ENCODE measurements at places on chromosomes 5 and 9.

- no peak for DNase-seq
These were observed 291.9 kb upstream of the PDE4D start for GRCh38 chr5:60185231-60186099.

GRCh38 chr9:91945277-91946085 is 4.5 kb downstream of the ROR2 start:
- no peak for DNase-seq

DNA sequence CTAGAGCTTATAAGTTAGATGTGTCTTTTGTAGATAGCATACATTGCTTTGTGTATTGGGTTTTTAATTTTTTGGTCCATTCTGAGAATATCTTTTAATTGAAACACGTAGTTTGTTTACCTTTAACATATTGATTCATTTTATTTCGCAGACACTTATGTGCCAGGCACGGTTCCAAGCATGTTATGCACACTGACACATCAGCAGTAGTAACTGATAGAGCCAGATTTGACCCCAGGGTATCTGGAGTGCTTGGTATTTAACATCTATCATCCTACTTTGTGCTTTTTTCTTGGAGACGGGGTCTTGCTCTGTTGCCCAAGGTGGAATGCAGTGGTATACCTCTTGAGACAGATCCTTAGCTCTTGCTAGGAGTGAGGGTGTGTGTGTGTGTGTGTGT is 71.9 kb downstream of the USP20 start:
- DNase-seq: no peak

DNA sequence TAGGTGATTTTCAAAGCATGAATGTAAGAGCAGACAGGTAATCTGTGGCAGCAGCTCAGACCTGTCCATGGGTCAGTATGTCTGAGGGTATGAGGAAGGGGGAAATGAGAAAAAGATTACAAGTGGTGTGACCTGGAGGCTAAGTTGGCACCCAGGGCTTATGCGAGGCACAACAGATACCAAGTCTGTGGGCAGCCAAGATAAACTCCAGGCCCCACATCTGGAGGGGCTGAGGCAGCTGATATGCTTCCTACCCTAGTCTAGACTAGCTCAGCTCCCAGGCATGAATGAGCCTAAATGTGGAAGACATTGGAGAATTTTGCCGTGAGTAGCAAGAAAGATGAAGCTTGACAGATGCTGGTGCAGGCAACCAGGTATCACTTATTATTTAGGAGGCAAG is 151.7 kb downstream of the PIK3R1 start:
- no peak for DNase-seq

- DNase-seq: no peak
These were observed 35.2 kb downstream of the MACIR start for GRCh38 chr5:103293719-103294118.

DNA sequence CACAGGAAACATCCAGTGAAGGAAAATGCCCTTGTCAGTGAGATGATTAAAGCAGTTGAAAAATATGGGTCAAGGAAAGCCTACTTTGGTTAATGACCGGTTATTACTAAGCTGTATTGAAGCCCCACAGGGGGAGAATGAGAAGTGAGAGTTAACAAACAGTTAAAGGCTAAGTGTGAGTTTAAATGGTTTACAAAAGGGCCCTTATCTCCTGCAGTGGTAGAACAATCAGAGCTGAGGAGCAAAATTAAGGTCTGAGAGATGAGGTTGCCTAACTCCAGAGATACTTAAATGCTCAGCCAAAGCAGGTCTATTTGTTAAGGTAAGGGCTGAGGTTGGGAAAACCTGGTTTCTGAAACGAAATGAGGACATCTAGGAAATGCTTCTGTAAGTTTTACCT is 75.1 kb upstream of the FER start:
- DNase-seq: no peak

- DNase-seq: no peak
These were observed 19.1 kb downstream of the FAM81B start for GRCh38 chr5:95410279-95410678.

GRCh38 chr5:145908206-145908960 is 28.0 kb upstream of the SH3RF2 start:
- no peak for DNase-seq

DNA sequence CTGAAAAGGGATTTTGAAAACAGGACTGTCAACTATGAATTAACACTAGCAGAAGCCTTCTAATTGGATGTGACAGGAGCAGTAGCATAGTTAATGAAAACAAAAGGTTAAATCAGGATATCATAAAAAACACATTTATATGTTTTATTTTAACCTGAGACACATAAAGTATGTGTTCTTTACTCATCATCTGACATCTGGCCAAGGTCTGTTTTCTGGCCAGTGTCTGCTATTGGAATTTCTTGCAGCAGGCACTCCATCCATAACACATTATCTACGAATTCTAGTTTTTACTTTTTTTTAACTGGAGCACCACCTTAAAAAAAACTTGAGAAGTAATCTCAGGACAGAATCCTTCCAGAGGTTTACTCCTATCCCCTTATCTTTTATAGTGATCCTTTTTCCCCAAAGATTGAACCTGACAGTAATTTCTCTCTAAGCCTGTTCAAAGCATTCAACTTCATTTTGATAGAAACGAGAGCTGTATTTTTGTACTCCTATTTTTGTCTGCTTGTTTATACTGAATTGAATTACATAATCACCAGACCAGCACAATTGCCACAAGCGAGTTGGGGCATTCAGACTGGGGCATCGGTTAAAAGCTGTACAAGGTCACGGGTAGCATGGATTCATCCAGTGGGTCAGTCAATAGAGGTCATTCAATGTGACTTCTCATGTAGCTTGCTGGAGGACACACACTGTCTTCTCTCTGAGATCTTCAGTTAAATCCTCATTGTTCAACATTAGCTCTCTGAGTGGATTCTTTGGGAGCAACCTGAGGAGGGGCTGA is 205.6 kb upstream of the CLINT1 start:
- DNase-seq: no peak

DNA sequence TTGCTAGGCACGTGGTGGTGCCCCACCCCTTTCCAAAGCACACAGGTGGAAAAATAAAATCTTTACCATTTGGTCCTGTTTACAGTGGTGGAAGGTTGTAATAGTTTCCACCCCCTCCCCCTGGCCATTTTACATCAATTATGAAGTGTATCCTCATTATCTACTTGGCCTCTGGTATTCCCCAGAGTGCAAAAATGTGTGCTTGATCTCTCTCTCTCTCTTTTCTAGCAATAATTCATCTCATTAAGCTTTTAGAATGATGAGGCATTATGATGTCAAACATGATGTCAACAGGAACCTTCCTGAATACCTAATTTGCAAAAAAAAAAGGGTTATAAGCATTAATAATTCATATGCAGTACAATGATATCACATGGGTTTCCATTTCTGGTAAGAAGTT is 3.1 kb downstream of the PDE8B start:
- DNase-seq: no peak

GRCh38 chr9:93295031-93295430 is 111.1 kb downstream of the WNK2 start:
- no peak for DNase-seq

GRCh38 chr5:6274846-6275543 is 103.4 kb downstream of the MED10 start:
- no peak for DNase-seq

DNA sequence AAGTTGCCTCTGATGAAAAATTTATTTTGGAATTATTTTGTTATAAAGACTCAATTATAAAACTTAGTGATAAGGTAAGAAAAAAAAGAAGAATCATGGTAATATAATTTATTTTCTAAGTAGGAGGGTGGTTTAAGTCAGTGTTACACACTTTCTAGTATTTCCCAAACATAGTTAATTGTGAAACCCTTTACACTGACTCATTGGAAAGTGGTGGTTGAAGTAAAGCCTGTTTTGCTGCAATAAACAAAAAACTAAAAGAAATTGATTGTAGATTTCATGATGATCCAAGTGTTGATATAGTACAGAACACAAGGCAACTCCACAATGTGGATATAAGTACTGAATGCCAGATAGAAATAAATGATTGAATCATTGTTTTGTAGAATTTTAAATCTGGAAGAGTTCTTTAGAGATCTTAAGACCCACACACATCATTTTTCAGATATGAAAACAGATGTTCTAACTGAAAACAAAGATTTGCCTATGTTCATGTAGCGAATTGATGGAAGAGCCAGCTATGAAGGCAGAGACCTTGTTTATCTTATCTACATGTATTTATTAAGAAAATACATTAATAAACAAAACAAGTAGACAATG is 539.8 kb downstream of the PRELID2 start:
- no peak for DNase-seq

DNA sequence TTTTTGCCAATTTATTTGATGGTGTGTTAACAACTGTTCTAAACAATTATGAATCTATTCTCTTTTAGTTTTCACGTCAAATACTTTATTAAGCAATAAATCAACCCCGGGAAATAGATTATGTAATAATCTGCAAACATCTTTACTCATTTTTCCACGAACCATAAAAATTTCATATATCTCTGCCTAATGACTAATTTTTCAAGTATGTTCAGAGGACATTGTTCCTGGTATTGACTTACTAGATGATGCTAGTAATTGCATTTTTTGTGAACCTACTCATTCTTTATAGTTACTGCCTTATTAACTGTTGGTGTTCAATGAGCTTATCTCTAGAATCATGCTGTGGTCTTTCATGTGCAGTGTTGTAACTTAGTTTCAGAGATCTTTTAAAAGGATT is 41.0 kb upstream of the FBN2 start:
- no peak for DNase-seq

DNA sequence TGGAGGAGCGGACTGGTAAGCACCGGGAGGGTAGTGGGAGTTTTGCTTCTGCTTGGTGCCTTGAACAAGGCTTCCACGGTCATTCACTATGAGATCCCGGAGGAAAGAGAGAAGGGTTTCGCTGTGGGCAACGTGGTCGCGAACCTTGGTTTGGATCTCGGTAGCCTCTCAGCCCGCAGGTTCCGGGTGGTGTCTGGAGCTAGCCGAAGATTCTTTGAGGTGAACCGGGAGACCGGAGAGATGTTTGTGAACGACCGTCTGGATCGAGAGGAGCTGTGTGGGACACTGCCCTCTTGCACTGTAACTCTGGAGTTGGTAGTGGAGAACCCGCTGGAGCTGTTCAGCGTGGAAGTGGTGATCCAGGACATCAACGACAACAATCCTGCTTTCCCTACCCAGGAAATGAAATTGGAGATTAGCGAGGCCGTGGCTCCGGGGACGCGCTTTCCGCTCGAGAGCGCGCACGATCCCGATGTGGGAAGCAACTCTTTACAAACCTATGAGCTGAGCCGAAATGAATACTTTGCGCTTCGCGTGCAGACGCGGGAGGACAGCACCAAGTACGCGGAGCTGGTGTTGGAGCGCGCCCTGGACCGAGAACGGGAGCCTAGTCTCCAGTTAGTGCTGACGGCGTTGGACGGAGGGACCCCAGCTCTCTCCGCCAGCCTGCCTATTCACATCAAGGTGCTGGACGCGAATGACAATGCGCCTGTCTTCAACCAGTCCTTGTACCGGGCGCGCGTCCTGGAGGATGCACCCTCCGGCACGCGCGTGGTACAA is 556 bp downstream of the PCDHGC3 start:
- DNase-seq: no peak

- DNase-seq: no peak
These were observed 89.2 kb upstream of the ZNF462 start for GRCh38 chr9:106773750-106774149.

GRCh38 chr5:37847978-37848425 is 8.2 kb upstream of the GDNF start:
- DNase-seq: no peak

DNA sequence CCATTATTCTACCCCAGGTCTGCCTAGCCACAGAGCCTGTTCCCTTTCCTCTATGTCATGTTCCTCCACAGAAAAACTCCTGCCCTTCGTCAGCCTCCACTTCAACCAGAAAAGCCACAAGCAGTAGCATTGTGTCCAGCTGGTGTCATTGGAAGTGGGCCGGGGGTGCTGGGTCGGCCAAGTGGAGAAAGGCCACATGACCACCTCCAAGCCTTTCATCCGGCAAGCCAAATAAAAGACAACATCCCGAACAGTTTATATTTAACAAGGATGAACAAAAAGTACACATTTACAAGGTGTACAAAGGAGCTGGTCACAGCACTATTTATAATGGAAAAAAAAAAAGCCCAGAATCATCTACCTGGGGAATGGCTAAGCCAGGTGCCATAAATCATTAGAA is 16.1 kb upstream of the SPOCK1 start:
- no peak for DNase-seq

DNA sequence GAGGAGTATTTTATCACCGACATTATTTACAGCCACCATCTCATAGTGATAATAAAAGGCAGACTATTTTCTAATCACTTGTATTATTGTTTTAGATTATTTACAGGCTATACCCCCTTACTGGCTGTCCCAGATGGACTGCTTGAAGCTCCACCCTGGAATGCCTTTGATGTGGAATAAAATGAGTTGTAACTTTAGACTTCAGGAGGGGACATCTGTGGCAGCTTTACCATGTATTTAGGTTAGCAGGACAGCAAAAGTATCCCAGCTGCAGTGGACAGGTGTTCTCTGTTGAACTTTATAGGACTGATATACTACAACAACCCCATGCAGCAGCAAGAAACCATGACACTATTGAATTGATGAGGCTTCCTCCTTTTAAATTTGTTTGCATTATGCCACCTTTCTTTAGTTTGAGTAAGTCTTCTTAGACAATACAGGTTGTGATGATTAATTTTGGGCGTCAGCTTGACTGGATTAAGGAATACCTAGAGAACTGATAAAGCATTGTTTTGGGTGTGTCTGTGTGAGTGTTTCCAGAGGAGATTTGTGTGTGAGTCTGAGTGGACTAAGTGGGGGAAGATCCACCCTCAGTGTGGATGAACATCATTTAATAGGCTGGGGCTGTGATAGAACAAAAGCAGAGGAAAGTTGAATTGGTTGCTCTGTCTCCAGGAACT is 29.2 kb upstream of the C9orf57 start:
- no peak for DNase-seq

GRCh38 chr5:180599590-180599914 is 8.3 kb upstream of the SCGB3A1 start:
- no peak for DNase-seq

DNA sequence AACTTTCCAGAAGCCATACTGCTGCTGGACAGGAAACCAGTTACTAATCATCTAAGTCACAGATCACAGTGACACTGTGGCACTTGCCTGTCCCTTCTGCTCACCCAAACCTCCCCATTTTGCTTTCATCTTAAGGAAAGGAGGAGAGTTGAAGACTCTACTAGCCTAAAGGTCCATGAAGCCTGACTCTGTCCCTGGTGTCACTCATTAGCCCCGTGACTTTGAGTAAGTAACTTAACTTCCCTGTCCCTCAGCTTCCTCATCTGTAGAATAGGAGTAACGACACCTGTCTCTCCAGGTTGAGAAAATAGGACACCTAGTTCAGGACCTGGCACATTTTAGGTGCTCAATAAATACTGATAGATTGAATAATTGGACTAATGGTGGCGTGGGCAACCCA is 536 bp upstream of the SLC6A7 start:
- DNase-seq: no peak

- no peak for DNase-seq
These were observed 20.7 kb upstream of the STX17 start for GRCh38 chr9:99885747-99886146.

GRCh38 chr9:14418301-14418940 is 104.5 kb upstream of the NFIB start:
- no peak for DNase-seq
